ENCODE measurements at places on chromosomes 7 and 10.

- DNase-seq = no peak
These were observed 12.7 kb downstream of the NCOA4 start for GRCh38 chr10:46017733-46018132.

GRCh38 chr10:98170249-98171117 lies 36.0 kb downstream of the R3HCC1L start:
- peak; percentile 48 for DNase-seq

- no peak for DNase-seq
These were observed 25.9 kb downstream of the GRK5 start for GRCh38 chr10:119233123-119233820.

DNA sequence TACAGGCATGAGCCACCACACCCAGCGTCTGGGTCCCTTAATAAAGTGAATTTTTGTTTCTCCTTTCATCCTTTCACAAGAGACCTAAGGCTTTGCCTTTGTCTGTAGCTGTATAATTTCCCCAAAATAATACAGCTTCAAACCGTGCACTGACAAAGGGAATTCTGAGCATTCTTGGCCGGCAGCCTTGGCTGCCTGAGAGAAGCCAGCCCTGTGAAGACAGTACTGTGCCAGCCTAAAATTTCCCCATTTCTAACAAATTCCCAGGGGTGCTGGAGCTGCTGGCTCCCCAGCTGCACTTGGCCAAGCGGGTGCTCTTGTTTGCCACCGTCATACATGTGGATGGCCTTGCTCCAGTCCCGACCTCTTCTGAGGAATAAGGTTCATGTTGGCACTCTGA lies 106.2 kb downstream of the ZMYND11 start:
- DNase-seq = no peak

- peak; percentile 70 for DNase-seq
These were observed 113.3 kb upstream of the CREB5 start for GRCh38 chr7:28298870-28299518.

DNA sequence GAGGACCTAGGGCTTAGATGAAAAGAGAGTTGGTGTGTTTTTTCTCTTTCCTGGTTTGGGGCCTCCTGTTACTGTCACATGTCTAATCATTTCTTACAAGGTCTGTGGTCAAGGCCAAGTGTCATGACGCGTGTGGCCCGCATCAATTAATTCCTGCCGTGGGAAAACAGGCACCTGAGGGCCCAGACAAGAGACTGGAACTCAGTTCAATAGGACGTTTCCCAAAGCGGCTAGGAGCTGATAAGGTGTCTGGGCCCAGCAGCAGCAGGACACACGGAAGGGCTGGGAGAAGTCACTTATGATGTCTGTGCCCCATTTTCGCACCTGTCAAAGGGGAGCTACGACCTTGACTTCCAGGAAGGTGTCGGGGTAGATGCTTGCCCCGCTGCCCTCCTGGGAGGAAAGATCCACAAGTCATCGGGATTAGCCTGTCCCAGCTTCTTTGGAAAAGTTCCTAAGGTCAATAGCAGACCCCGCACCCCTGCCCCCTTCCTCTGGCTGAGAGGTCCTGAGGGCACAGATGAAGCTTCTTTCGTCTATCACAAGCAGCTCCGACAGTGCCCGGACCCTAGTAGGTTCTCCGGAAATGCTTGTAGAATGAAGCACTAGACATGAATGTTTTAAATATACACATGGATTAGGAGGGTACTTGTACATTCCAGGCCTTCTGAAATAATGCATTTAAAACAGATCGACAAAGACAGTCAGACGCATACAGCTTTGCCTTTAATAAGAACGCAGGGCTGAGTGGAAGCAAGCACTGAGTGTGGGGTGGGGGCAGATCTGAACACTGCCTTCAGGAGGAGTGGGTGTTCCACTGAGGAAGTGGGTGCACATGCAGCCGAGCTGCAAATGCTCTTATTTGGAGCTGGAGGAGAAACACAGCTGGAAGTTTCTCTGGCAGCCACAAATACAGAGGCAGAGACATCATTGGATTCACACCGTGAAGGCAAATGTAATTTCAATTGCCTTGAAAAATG lies 237.5 kb upstream of the GRB10 start:
- DNase-seq = peak; percentile 78

Measured in fibroblast of skin of scalp (primary cell).